Mesenchymal stem cell (in vitro differentiated cells and primary cell): ENCODE measurements at places on chromosomes 6 and 20.
A peak's percentile ranks its signal among the peaks of the same experiment; 100 is the strongest.

GRCh38 chr6:47934023-47934422 lies 152.2 kb downstream of the OPN5 start:
- H3K27me3 ChIP-seq: no peaks in the 10 kb centered on the region
- no peaks in the 10 kb centered on the region for H3K4me1 ChIP-seq
- no peaks in the 10 kb centered on the region for H3K36me3 ChIP-seq
- no peak overlapping the region for H3K27ac ChIP-seq

GRCh38 chr6:134352786-134353480 lies 35.0 kb upstream of the SGK1 start:
- H3K4me3 ChIP-seq: no peak overlapping the region
- peaks cover 12% of the 10 kb centered on the region for H3K4me1 ChIP-seq
- no peaks in the 10 kb centered on the region for H3K36me3 ChIP-seq
- H3K27ac ChIP-seq: no peak overlapping the region

DNA sequence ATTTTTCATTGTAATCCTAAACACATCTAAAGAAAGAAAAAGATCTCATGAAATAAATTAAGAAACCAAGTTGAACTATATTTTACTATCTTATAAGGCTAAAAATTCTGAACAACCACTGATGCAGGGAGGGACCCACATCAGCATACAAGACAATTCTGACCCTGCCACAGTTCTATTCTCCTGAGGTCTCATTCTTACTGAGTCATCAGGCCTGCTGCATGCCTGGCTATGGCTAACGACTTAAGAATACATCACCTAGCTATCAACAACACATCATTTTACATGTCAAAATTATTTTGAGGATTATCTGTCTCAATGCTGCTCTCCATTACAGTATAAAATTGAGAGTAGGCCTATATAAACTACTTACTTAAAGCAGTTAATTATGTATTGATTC lies 52.9 kb downstream of the FBXL4 start:
- DNase-seq: peak; percentile 19
- no peaks in the 10 kb centered on the region for H3K27me3 ChIP-seq
- no peaks in the 10 kb centered on the region for H3K4me1 ChIP-seq
- no peak overlapping the region for H3K27ac ChIP-seq

DNA sequence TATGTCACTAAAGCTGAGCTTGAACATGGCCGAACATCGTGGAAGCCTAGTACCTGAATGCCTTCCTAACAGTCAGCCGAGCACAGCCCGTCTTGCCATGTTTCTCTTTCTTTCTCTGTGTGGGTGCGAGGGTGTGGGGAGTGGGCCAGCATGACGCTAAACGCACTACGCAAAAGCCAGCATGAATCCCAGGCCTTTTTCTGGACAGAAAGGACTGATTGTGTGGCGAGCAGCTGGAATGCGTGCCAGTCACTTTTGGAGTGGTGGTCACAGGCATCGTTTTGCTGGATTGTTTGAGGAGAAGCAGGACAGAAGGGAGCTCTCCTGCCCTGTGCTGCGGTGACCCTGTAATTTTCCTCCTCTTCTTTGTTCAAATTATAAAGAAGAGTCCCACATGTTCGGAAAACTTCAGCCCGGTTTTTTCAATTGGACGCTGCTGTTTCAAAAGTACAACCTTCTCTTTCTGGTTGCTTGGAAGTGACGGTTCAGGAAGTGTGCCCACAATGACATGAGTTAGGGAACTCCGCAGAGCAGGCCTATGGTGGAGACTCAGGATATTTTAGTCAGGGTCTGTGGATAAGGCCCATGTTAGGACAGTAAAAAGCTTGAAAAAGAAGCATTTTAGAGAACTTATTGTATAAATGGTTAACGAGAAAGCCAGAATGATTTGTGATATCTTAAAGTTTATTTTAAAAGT lies 54.3 kb downstream of the PDE7B start:
- H3K27me3 ChIP-seq: no peaks in the 10 kb centered on the region
- H3K36me3 ChIP-seq: no peaks in the 10 kb centered on the region
- peaks cover 3% of the 10 kb centered on the region for H3K4me1 ChIP-seq

DNA sequence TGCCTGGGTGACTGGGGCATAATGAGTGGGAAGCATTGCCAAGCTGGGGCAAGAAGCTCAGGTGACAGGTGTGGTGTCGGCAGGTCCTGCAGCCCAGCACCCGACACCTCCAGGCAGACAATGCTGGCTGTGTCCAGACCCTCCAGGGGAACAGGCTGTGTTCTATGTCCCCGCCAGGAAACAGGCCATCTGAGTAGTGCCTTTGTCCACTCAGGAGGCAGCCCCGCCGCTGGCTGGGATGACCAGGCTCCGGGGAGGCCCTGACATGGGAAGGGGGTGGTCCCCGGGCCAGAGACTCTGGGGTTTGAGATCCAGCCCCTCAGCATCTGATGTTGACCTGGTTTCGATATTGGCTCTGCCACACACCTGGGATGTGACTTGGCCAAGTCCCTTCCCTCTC lies 28.4 kb downstream of the SNPH start:
- H3K27me3 ChIP-seq: no peaks in the 10 kb centered on the region
- no peak for DNase-seq
- H3K4me3 ChIP-seq: no peak overlapping the region
- peaks cover 26% of the 10 kb centered on the region for H3K36me3 ChIP-seq
- H3K4me1 ChIP-seq: peaks cover 7% of the 10 kb centered on the region
- no peak overlapping the region for H3K27ac ChIP-seq

- no peaks in the 10 kb centered on the region for H3K27me3 ChIP-seq
- peaks cover 3% of the 10 kb centered on the region for H3K4me1 ChIP-seq
- no peak overlapping the region for H3K4me3 ChIP-seq
- no peak overlapping the region for H3K27ac ChIP-seq
- H3K36me3 ChIP-seq: no peaks in the 10 kb centered on the region
Measured at GRCh38 chr6:79149884-79150283, 71.8 kb upstream of the PHIP start.

GRCh38 chr6:79117752-79118151 lies 39.7 kb upstream of the PHIP start:
- H3K4me3 ChIP-seq: no peak overlapping the region
- no peaks in the 10 kb centered on the region for H3K36me3 ChIP-seq
- H3K27ac ChIP-seq: no peak overlapping the region
- no peaks in the 10 kb centered on the region for H3K27me3 ChIP-seq
- peak; percentile 11 for DNase-seq
- H3K4me1 ChIP-seq: no peaks in the 10 kb centered on the region

- peak overlapping the region; percentile 67 for H3K4me3 ChIP-seq
- no peak overlapping the region for H3K27ac ChIP-seq
- H3K36me3 ChIP-seq: no peaks in the 10 kb centered on the region
Measured at GRCh38 chr6:13767121-13767808, 47.1 kb downstream of the MCUR1 start.

- H3K36me3 ChIP-seq: peaks cover 29% of the 10 kb centered on the region
- peak overlapping the region; percentile 64 for H3K4me3 ChIP-seq
- H3K27me3 ChIP-seq: no peaks in the 10 kb centered on the region
- H3K27ac ChIP-seq: no peak overlapping the region
Measured at GRCh38 chr6:41779336-41779735, 364 bp downstream of the FRS3 start.

- no peak overlapping the region for H3K4me3 ChIP-seq
- H3K4me1 ChIP-seq: peaks cover 10% of the 10 kb centered on the region
- no peaks in the 10 kb centered on the region for H3K27me3 ChIP-seq
Measured at GRCh38 chr6:45513213-45513618, 135.5 kb upstream of the SUPT3H start.

DNA sequence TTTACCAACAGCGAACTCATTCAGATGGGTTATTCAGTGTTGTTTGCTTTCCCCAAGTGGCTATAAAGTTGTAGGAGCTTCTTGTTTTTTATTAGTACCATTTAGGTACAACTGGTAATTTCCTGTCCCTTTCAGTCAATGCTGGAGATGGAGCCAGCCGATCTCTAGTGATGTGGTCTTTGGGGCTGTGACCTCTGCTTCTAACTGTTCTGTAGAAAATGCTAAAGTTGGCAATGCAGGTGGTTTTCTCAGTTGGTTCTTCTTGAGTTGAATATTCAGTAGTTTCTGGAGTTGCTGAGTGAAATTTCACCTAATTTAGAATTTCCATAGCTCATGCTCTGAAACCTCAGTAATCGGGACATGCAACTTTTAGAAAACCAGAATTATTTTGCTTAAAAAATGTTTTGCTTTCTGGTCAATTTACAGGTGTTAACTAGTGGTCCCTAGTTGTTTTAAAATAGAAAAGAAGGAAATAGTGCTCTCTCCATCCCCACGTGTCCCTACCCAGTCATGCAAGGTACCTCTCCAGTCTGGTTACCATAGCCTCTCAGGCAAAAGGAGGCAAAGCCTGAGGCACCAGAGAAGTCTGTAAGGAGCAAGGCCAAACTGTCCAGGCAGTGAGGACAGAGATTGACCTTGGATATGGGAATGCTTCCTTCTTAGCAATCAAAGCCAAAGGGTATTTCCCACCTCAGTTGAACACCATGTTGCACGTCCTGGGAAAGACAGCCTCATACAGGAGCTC lies 27.3 kb upstream of the GABRR1 start:
- H3K4me1 ChIP-seq: no peaks in the 10 kb centered on the region
- no peak overlapping the region for H3K27ac ChIP-seq
- no peak overlapping the region for H3K4me3 ChIP-seq
- DNase-seq: no peak
- H3K27me3 ChIP-seq: peaks cover 30% of the 10 kb centered on the region
- H3K36me3 ChIP-seq: no peaks in the 10 kb centered on the region

DNA sequence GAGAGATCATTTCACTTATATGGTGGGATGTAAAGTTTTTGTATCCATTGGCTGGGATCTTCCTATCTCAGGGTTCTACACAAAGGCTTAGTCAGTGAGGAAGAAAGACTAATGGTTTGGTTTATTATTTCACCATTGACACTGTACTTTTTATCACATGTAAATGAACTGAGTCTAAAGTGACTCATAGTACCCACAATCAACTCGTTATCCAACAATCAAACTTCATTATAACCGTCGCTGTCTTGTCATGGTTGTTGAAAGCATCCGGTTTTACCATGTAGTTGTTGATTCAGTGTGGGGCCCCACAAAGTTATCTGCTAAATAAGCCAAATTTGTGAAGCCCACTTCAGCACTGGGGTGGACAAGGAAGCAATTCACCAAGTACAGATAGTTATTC lies 55.8 kb upstream of the MTRF1L start:
- peaks cover 2% of the 10 kb centered on the region for H3K4me1 ChIP-seq
- H3K4me3 ChIP-seq: no peak overlapping the region
- H3K27me3 ChIP-seq: no peaks in the 10 kb centered on the region
- peak; percentile 72 for DNase-seq
- no peaks in the 10 kb centered on the region for H3K36me3 ChIP-seq

- H3K27me3 ChIP-seq: no peaks in the 10 kb centered on the region
- no peak for DNase-seq
Measured at GRCh38 chr6:71879016-71879415, 7.3 kb upstream of the RIMS1 start.

GRCh38 chr6:169071394-169071793 lies 182.3 kb downstream of the THBS2 start:
- H3K4me1 ChIP-seq: peaks cover 21% of the 10 kb centered on the region
- no peaks in the 10 kb centered on the region for H3K27me3 ChIP-seq
- no peaks in the 10 kb centered on the region for H3K36me3 ChIP-seq
- no peak overlapping the region for H3K4me3 ChIP-seq
- peak overlapping the region; percentile 77 for H3K27ac ChIP-seq

GRCh38 chr6:37556881-37557644 lies 57.4 kb upstream of the CCDC167 start:
- H3K36me3 ChIP-seq: no peaks in the 10 kb centered on the region
- H3K27me3 ChIP-seq: peaks cover 56% of the 10 kb centered on the region
- no peak overlapping the region for H3K4me3 ChIP-seq
- DNase-seq: no peak

GRCh38 chr6:124977067-124977908 lies 15.1 kb downstream of the RNF217 start:
- peak overlapping the region; percentile 70 for H3K27ac ChIP-seq
- no peak overlapping the region for H3K4me3 ChIP-seq
- DNase-seq: peak; percentile 51
- no peaks in the 10 kb centered on the region for H3K27me3 ChIP-seq

DNA sequence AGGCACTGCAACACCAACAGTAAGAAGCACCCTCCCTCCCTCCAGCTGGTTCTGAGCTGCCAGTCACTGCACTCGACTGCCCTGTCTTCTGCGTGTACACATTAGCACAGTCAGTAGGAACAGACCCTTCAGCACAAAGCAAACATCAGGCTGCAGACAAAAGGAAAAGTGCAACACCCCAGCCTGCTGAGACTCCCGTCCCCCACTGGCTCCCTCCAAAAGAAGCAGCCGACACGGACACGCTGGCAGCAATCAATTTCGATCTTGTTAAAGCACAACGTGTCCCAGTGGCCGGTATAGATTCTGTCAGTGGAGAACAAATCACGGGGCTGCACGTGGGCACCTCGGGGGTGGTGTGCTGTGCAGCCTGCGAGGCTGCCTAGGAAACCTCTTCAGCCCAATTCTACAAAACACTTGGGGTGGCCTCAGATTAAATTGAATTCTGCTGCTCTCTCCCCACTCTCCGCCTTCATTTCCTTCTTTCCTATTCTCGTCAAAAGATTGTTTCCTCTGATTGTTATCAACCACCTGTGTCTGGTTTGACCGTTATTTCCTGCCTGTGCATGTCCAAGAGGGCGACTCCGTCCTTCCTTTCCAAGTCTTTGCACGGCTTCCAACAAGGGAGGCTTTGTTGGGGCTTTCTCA lies 38.7 kb downstream of the TRAF3IP2 start:
- H3K36me3 ChIP-seq: peaks cover 91% of the 10 kb centered on the region
- H3K4me3 ChIP-seq: no peak overlapping the region
- H3K4me1 ChIP-seq: peaks cover 13% of the 10 kb centered on the region
- H3K27ac ChIP-seq: no peak overlapping the region
- no peaks in the 10 kb centered on the region for H3K27me3 ChIP-seq
- no peak for DNase-seq

DNA sequence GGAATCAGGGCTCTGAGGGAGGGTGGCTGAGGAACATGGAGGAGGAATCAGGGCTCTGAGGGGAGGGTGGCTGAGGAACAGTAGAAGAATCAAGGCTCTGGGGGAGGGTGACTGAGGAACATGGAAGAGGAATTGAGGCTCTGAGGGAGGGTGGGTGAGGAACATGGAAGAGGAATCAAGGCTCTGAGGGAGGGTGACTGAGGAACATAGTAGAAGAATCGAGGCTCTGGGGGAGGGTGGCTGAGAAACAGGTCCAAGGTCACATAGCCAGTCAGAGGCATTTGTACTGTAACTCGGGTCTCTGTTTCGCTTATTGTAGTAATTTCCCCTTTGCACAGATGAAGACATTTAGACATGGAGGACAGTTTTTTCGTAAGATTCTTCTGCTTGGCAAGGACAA lies 164.8 kb downstream of the SOBP start:
- no peak overlapping the region for H3K27ac ChIP-seq
- H3K4me1 ChIP-seq: peaks cover 12% of the 10 kb centered on the region
- H3K27me3 ChIP-seq: no peaks in the 10 kb centered on the region
- H3K4me3 ChIP-seq: no peak overlapping the region
- DNase-seq: no peak
- no peaks in the 10 kb centered on the region for H3K36me3 ChIP-seq

GRCh38 chr6:160986851-160987250 lies 4.7 kb upstream of the MAP3K4 start:
- no peak for DNase-seq
- H3K4me1 ChIP-seq: no peaks in the 10 kb centered on the region
- H3K27ac ChIP-seq: no peak overlapping the region
- no peaks in the 10 kb centered on the region for H3K27me3 ChIP-seq

- no peak overlapping the region for H3K27ac ChIP-seq
- H3K27me3 ChIP-seq: no peaks in the 10 kb centered on the region
- H3K4me1 ChIP-seq: no peaks in the 10 kb centered on the region
- no peaks in the 10 kb centered on the region for H3K36me3 ChIP-seq
- DNase-seq: no peak
Measured at GRCh38 chr6:84801250-84801649, 36.9 kb upstream of the TBX18 start.

- no peaks in the 10 kb centered on the region for H3K36me3 ChIP-seq
- DNase-seq: peak; percentile 76
- H3K27ac ChIP-seq: peak overlapping the region; percentile 41
- peaks cover 2% of the 10 kb centered on the region for H3K4me1 ChIP-seq
Measured at GRCh38 chr6:78607189-78607588, 260.2 kb upstream of the IRAK1BP1 start.

GRCh38 chr20:57473246-57474048 lies 51.5 kb downstream of the CTCFL start:
- no peaks in the 10 kb centered on the region for H3K36me3 ChIP-seq
- peak overlapping the region; percentile 50 for H3K27ac ChIP-seq
- no peak overlapping the region for H3K4me3 ChIP-seq
- peaks cover 40% of the 10 kb centered on the region for H3K4me1 ChIP-seq
